ENCODE measurements at places on chromosomes 16 and 17.

DNA sequence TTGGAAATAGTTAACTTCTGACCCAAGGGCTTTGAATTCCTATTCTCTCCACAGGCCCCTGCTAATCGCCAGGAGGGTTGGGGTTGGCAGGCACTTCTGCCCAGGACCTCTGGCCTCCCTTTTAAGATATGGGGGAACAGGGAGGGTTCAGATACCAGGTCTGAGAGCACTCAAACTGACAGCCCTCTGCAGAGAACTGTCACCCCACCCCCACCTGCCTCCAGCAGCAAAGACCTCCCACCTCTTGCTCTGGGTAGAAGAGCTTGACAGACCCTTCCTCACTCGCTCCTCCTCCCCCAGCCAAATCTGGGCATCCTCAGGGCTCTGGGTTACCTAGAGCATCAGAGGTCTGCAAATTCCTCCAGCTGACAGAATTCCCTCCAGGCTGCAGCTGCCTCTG is 11.6 kb downstream of the CDH3 start:
- DNase-seq, result no peak

DNA sequence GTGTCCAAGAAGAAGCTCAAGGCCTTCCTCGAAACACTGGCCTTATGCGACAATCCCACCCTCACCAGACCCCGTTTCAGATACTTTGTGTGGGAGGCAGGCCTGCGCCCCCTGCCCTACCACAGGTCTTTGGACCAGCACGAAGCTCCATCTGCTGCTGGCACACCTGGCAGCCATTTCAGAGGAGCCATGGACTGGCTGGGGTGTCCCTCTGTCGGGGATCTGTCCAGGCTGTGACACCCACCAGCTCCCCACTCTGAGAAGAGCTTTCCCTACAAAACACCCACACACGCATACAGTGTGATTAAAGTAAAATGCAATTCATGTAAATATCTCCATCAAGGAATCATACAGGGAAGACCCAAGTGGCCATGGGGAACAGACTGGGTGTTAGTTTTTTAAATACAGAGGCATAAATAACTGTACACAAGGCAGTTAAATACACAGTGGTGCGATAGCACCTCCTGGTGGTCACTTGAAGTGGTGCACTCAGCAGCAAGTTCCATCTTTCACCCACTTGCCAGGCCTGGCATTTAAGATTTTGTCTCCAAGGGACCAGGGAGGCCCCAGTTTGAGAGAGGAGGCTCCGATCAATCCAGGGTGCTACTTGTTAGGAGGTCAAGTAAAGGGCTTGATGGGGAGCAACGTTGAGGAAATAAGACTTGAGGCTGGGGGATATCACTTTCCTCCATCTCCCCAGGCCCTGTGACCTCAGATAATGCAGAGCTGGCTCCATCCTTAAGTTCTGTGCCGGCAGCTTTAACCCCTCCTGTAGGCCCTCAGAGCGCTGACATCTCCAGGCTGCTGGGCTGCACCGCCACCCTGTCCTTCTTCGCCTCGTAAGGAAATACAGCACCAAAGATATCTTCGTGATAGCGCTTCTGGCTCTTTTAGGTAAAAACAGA is 43.6 kb downstream of the NOS2 start:
- no peak for DNase-seq

GRCh38 chr16:31305219-31305618 is 45.4 kb downstream of the ITGAM start:
- no peak for DNase-seq

DNA sequence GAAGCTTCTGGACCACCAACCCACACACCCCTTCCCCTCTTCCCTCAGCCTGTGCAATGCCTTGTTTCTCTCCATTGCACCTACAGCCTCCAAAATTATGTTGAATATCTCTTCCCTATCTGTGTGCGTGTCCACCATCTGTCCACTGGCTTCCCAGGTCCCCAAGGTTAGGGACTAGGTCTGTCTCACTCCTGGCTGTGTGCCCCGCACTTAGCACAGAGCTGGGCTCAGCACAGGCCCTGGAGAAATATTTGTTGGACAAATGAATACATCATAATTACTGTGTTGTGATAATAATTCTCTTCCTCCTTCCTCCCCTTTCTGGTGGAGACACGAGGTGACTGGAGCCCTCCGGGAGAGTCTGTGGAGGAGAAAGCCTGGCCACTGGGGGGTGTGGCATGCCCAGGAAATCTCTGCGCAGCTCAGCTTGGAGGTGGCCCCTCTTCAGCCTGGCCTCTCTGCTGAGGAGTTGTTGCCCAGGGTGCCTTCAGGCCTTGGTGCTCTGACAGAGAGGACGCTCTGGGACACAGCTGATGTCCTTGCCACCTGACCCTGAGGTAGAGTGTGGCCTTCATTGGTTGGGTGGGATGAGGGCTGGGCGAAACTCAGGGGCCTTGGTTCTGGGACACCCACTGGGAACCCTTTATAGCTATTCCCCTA is 3.3 kb upstream of the BRD7 start:
- no peak for DNase-seq

DNA sequence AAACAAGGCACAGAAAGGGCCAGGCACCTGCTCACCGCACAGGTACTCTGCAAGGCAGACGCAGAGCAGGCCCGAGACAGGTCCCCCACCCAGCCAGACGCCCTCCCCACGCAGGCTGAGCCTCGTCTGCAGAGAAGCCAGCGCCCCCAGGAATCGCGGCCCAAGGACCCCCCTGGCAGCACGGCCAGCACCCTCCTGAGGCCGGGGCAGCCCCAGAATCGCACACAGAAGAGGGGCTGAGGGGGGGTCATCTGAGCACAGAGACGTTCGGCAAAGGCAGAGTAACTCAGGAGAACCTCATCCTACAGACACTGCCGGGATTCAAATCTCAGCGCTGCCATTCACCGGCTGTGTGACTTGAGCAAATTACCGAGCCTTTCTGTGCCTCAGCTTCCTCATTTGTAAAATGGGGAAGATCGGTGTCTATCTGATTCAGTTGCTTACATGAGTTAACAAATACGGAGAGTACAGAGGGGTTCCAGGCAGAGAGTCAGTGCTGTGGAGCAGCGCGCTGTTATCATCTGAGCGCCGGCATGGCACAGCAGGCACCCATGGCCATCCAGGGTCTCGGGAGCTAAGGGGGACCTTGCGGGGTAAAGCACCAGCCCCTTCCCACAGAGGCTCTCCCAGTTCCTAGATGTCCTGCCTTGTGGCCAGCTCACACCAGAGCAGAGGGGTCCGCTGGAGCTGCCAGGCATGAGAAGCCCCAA is 10.4 kb downstream of the EMC6 start:
- peak; percentile 13 for DNase-seq

DNA sequence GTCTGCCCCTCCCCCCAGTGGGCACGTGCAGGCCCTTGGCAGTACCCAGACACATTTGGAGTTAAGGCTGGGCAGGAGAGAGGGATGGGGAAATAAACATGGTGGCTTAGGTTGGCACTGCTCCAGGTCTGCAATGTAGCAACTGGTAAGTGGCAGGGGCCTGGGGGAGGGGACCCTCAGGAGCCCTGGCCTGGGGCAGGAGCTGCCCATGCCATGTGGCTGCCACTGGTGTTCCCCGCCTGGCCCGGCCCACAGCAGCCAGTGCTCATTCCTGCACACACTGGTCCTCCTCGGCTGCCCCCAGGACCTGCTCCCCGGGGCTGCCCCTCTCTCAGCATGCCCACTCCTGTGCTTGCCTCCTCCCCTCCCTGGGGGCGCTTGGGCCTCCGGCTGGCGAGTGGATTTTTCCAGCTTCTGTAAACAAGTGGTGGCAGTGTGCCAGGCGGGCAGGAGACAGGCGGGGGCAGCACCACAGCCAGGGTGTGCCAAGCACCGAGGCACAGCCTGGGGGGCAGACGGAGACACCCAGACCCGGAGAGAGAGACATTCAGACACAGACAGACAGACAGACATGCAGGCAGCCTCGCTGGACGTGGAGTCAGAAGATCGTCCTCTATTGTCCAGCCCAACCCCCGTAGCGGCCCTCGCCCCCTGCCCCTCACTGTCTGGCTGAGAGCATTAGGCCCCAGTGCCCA is 9.4 kb downstream of the THRA start:
- peak; percentile 83 for DNase-seq

DNA sequence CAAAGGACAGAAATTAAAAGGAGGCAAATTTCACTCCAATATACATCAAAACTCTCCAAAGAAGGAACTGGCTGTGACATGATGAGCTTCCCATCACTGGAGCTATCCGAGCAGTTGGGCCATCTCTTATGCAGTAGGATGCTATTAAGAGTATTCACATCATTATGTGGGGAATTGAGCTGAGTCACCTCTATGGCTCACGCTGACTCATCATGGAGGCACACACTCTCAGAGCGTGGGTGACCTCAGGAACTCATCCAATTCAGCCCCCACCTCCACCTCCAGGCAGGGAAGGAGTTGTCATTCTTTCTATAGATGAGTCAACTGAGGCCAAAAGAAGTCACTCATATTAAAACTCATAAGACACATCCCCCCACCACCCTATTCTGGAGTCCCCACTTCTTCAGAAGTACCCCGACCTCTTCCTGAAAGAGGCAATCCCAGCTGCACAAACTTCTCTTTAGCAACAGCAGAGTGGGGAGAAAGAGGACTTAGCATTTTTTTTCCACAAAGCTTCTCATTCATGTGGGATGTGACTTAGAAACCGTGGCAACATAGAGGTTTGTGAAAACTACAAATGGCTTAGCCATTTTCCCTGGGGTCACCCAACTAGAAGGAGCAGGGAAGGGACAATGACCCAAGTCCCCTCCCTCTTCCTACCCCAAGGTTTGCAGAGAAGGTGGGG is 32.5 kb downstream of the ABCC12 start:
- no peak for DNase-seq

GRCh38 chr16:89506791-89507191 is 1.4 kb upstream of the SPG7 start:
- no peak for DNase-seq

DNA sequence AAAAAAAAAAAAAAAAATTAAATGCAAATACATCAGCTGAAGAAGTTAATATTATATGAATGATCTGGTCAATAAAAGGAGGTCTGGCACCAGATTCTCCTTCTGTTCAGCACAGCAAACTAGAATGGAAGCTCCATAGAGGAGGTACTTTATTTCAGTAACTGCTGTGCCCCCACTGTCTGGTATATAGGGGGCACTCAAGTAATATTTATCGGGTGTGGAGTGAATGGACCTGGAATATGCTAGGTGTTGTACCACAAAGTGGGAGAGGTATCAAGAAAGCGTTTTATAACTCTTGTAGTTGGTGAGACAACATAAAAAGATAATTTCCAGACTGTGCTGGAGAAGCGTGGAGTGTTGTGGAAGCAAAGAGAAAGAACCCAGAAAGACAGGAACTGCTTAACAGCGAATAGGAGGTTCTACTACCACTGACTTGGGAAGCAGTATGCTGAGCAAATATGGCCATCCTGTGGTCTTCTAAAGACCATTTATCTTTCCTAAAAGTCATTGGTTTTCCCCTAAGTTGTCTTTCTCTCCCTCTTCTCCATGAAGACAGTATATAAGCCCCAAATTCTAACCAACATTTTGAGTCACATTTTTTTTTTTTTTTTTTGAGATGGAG is 12.2 kb upstream of the PRKCA start:
- no peak for DNase-seq

- DNase-seq, result peak; percentile 40
These were observed 82.7 kb downstream of the RPH3AL start for GRCh38 chr17:269616-270514.

GRCh38 chr17:76191896-76192295 is 48.4 kb downstream of the RNF157 start:
- DNase-seq, result no peak

- DNase-seq, result no peak
These were observed 7.2 kb downstream of the PIPOX start for GRCh38 chr17:29050176-29050575.

DNA sequence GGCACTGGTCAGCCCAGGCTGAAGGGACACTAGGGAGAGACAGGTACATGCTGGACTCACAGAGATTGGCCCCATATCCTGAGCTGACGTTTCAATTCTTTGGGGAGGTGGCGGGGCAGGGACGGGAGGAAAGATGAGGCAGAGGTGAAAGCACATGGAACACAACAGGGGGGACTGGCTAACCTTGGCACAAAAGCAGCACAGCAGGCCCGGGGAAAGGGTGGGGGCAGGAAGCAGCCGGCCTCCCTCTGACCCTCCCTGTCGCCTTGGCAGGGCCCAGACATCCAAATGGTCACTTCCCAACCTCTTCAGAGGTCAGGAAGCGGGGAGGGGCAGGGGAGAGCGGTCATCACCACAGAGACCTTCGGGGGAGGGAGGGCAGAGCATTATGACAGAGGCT is 6.6 kb downstream of the VAT1 start:
- DNase-seq, result no peak

GRCh38 chr16:80347900-80348299 is 192.9 kb upstream of the DYNLRB2 start:
- DNase-seq, result peak; percentile 72

- DNase-seq, result peak; percentile 94
These were observed 617 bp upstream of the SENP3 start for GRCh38 chr17:7561028-7561575.

DNA sequence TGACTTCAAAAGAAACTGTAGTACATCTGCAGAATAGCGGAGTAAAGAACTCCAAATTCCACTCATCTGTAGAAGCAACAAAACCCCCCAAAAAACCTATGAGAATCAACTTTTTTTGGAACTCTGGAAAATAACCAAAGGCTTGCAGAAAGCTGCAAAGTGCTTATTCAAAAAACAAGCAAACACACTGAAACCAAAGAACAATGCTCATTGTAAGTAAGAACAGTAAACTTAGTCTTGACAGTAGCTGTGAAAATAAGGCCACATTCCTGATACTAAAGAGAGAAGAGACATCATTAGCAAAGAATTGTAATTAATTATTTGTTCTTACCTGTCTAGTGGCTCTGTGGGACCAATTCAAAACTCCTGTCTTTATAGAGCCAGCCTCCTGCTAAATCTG is 534.3 kb upstream of the C16orf82 start:
- DNase-seq, result no peak

DNA sequence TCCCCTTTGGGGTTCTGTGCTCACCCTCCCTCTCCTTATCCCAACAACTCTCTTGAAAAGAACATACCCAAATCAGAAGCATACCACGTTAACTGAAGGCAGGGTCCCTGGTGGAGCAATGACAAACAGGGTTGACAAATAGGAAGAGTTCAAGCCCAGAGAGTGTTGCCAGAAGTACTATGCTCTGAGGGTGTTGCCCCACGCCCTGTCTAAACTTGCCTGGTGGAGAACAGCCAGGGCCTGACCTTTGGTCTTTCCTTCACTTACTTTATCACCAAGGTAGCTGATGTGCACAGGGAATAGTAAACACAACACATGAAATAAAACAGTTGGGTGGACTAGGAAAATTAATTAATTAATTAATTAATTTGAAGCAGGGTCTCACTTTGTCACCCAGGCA is 23.3 kb downstream of the ZNF75A start:
- DNase-seq, result peak; percentile 65

DNA sequence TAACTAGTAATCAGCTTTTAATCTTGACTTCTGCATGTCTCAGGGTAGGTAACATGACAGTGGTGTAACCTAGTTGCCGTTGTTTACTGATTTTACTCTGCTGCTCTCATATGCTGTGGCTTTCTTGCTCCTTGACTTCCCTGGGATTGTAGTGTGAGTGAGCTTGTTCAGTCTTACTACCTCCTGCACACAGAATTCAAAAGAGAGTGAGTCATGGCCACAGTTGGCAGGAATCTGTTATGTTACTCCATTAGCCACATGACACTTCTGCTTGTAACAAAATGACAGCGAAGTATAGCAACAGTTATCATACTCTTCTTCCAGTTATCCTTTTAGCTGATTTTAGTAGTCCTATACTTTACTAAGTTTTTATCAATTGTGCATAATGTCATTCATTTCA is 18.8 kb downstream of the TNRC6A start:
- no peak for DNase-seq

Data from right lobe of liver (tissue), 6 donors.